ENCODE measurements at places on chromosomes 5 and 9. TPM values are rescaled to one million over a fixed set of nuclear protein-coding genes. Genes with fewer than 3 reads are reported as not detected.

The ZFYVE16 gene
- total RNA-seq, result 13.6 TPM

The FOXE1 gene
- total RNA-seq, result 4.0 TPM

The GCNT4 gene
- 0.35 TPM for total RNA-seq

The TLX3 gene
- not detected for total RNA-seq

The FOXI1 gene
- total RNA-seq, result not detected

The MYORG gene
- total RNA-seq, result 3.3 TPM

The PDZD2 gene
- total RNA-seq, result 0.23 TPM

The PTPN3 gene
- 16.0 TPM for total RNA-seq

The TICAM2 gene
- total RNA-seq, result 0.72 TPM

The PTPRD gene
- total RNA-seq, result 0.16 TPM

The GALNT12 gene
- 4.3 TPM for total RNA-seq

The LMX1B gene
- 1.3 TPM for total RNA-seq

The SPINK1 gene
- total RNA-seq, result 0.95 TPM

The PCDHGA1 gene
- 0.31 TPM for total RNA-seq

The FRRS1L gene
- total RNA-seq, result 0.19 TPM

The LCN15 gene
- not detected for total RNA-seq

The ABCA2 gene
- total RNA-seq, result 27.7 TPM

The TAF1L gene
- total RNA-seq, result not detected
